ENCODE measurements at places on chromosomes 13 and 19.
A peak's percentile ranks its signal among the peaks of the same experiment; 100 is the strongest.

- no peak for DNase-seq
Measured at GRCh38 chr19:10299545-10300458, 9.8 kb downstream of the ZGLP1 start.

GRCh38 chr19:50520822-50521465 lies 7.2 kb upstream of the ASPDH start:
- no peak for DNase-seq

GRCh38 chr13:34730961-34731360 lies 211.1 kb upstream of the NBEA start:
- DNase-seq: no peak

- no peak for DNase-seq
Measured at GRCh38 chr13:102333320-102334198, 68.3 kb downstream of the FGF14 start.

DNA sequence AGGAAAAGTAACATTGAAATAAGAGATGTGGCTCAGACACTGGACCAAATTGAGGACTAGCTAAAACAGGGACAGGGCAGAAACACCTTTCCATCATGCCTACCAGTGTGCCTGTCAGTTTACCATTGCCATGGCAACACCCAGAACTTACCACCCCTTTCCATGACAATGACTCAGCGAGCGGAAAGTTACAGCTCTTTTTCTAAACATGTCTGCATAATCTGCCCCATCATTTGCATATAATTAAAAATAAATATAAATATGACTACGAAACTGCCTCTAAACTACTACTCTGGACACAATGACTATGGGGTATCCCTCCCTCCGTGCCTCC lies 96.0 kb downstream of the UBL3 start:
- peak; percentile 20 for DNase-seq

DNA sequence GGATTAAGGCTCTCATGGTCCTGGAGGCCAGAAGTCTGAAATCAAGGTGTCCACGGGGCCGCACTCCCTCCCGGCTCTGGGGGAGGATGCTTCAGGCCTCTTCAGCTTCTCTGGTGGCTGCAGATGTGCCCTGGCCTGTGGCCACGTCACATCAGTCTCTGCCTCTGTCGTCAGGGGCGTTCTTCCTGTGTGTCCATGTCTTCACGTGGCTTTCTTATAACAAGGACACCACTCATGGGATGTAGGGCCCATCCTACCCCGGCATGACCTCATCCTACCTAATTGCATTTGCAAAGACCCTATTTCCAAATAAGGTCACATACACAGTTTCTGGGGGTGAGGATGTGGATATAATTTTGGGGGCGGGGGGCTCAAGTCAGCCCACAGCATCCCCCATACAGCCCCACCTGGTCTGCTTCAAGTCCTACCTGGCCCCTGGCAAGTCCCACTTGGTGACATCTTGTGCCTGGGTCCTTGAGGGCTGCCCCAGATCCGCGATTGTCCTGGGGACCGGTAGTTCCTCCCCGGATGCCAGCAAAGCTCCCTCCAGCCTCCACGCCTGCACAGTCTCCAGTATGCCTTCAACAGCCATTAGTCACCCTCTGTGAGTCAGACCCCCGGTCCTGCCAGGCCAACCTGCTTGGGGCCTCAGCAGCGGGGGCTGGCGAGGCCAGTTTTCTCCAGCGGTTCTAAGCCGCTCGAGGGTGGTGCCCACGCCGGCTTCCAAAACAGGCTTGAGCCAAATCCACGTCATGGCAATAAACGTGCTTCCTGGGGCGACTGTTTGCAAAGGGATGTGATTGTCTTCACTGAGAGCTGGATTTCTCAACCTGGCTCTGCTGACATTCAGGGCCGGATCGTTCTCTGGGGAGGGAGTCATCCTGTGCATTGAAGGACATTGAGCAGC lies 32.2 kb downstream of the MYO9B start:
- peak; percentile 98 for DNase-seq

DNA sequence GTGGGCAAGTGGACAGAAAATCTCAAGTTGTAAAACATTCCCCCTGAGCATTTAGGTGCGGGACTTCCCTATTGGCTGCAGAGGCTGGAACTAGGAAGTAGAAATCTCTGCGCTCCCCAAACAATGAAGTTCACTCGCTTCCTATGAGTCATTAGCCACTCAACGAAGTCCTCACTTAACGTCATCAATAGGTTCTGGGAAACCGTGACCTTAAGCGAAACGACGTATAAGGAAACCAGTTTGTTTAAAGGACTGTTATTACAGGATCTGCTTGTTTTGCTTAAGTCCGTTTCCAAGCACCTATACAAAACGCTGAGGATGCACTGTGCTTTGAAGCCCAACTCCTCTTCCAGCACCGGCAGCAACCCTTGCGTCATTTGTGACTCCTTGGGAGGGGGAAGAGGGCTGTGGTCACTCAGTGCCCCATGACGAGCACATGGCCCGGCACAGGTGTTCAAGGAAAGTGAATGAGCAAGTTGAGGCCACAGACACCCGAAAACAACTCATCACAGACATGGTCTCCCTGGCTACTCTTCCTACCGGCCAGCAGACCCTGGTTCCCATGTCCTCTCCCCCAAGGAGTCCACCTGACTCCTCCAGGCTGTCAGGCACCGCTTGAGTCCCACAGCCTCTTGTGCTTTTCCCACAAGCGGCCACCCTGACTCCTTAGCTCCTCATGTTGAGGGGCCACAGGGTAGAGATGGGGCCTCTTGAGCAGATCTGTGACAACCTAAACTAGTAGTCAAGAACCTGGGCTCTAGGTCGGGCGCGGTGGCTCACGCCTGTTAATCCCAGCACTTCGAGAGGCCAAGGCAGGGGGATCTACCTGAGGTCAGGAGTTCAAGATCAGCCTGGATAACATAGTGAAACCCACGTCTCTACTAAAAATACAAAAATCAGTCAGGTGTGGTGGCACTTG lies 4.8 kb downstream of the RPS16 start:
- DNase-seq: no peak

GRCh38 chr19:2775556-2776430 lies 7.3 kb downstream of the SGTA start:
- peak; percentile 2 for DNase-seq

DNA sequence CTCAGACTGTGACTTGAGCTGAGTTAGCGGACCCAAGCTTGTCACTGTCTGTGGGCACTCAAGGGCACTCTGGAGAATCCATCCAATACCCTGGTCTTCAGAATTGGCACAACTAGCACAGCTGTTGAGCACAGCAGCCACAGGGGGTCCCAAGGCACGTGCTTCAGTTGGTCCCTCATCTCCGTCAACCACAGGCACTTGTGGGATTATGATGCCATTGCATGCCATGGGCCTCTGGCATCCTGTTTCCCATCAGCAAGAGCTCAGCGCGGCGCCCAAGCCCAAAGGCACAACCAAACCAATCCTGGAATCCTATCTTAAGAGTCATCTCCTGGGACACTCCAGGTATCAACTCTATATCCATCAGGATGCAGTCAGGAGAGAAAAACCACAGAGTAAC lies 3.7 kb upstream of the B3GNT8 start:
- DNase-seq: no peak

- no peak for DNase-seq
Measured at GRCh38 chr13:87398047-87398446, 273.1 kb upstream of the SLITRK5 start.

DNA sequence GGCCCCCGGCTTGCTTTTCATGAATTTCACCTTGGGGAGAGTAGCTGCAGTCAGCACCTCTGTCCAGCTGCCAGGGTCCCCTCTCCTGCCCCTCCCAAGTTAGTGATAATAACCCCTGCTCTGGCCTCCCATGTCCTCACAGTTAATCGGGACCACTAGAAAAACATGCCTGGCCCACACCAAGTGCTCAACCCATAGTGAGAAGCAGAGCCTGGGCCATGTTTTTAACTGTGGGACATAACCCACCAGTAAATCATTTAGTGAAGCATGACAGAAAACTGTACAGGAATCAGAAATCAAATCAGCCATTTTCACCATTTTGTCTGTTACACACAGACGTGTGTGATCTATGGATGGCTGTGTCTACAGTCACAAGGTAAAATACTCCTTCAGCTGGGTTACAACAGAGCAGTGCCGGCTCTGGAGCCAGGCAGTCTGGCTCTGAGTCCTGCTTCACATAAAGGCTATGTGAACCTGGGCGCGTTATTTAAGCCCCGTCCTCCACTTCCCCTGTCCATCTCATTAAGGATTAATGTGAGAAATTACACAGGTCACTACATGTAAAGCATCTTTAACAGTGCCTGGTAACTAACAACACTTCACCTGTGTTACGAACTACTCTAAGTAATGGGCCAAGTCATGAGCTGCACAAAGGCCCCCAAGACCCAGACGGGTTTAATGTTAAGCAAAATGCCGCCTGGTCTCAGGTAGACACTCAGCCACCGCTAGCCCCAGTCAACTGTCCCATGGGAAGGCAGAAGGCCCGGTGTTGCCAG lies 7.6 kb upstream of the ECH1 start:
- DNase-seq: no peak

GRCh38 chr13:22848539-22849052 lies 332.2 kb upstream of the SGCG start:
- no peak for DNase-seq

- no peak for DNase-seq
Measured at GRCh38 chr13:62033934-62034333, 618.3 kb upstream of the PCDH20 start.

- peak; percentile 78 for DNase-seq
Measured at GRCh38 chr13:28494778-28495537, at the start of gene FLT1. Gene FLT1 (minus strand): TSS chr13:28495128. CDS start chr13:28494843, 285 bp downstream.

GRCh38 chr13:48682436-48682835 lies 28.7 kb downstream of the CYSLTR2 start:
- DNase-seq: no peak

- DNase-seq: no peak
Measured at GRCh38 chr19:23481043-23481442, 85.8 kb upstream of the ZNF91 start.

DNA sequence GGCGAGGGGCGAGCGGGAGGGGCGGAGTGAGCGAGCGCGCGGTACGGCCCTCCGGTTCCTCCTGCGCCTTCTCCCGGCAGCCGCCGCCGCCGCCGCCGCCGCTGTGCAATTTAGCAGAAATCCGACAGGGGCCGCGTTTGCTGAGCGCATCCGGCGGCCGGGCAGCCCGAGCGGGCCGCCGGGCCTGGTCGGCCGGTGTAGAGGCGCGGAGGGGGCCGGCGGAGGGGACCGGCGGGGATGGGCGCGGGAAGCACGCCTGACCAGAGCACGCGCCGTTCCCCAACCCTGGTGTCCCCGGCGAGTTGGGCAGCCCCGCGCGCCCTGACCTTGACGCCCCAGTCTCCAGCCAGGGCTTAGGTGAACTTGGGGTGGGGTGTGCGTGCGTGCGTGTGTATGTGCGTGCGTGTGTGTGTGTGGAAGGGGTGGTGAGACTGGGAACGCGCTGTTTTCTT lies 144.5 kb upstream of the ZNF536 start:
- DNase-seq: peak; percentile 89

- no peak for DNase-seq
Measured at GRCh38 chr13:66519259-66519658, 710.9 kb downstream of the PCDH9 start.

GRCh38 chr13:88031980-88032559 lies 360.9 kb downstream of the SLITRK5 start:
- no peak for DNase-seq

DNA sequence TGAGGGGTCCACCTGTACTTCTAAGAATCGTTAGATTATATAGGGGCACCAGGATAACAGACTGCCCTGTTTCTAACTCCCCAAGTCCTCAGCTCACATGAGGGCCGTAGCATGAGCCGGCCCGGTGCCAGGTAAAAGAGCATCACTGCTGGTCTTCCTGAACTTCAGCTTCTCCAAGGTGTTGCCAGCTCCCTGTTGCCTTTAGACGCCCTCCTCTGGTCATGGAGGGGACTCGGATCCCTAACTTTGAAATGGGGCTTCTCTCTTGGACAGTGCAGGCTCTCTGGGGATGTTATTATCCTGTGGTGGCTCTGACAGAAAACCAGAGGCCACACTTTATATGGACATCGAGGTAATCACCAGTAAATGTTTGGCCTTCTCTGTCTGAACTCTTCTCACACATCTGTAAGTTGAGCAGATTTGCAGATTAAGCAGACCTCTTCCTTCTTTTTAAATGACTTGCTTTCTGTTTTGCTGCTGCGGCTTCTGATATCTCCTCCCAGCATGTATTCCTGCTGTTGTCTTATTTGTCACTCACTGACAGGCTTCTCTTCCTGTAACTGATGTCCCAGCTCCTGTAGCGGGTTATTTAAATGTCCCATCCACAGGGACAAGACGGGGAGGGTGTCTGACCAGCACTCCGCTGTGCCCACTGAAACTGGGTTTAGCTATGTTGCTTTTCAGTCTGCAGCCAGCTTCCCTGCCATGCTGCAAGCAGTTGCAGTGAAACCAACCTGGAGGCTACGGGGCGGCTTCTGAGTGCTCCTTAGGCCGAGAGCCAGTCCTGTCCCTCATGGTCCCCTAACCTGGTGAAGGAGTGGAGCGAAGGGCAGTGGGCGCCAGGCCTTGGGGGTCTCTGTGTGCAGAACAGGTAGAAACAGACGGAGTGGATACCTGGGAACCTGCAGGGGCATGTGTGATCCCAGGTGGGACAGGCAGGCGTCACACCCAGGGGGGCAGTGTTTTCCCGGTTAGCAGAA lies 39.2 kb downstream of the TSSK6 start:
- DNase-seq: no peak

- no peak for DNase-seq
Measured at GRCh38 chr19:17654993-17655392, 33.2 kb downstream of the UNC13A start.

- DNase-seq: no peak
Measured at GRCh38 chr19:2051773-2052704, 995 bp upstream of the MKNK2 start.

- no peak for DNase-seq
Measured at GRCh38 chr19:8150998-8151766, 1.8 kb upstream of the FBN3 start.

- no peak for DNase-seq
Measured at GRCh38 chr19:39834287-39834841, 402 bp upstream of the DYRK1B start.

- DNase-seq: no peak
Measured at GRCh38 chr13:85657942-85658341, 141.3 kb downstream of the SLITRK6 start.

DNA sequence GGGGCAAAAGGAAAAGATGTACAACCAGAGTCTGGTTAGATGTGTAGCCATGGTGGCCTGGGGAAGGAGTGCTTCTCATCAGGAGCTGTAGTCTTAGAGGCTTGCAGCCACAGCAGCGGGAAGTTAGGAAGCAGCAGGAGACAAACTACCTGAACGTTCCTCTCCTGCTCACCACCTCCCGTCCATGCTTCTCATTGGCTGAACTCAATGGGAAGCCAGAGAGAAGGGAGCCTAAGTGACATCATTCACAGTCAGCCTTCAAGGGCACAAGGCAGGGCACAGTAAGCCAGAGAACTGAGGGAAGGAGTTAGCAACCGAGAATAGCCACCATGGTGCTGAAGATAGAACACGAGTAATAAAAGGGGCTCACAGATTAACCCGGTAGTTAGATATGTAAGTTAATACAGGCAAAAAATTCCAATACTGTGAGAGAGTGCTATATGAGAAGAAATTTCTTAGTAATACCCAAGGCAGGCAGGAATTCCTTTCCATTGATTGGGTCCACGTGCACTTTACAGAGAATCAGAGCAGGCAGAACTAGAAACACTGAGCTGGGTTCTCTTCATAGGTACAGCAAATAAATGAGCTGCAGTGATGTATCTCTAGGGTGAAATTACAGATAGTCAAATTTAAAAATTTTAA lies 391.5 kb upstream of the DACH1 start:
- DNase-seq: peak; percentile 2

- no peak for DNase-seq
Measured at GRCh38 chr13:33728271-33729037, 89.5 kb upstream of the RFC3 start.

- no peak for DNase-seq
Measured at GRCh38 chr13:111461445-111462149, 141.2 kb downstream of the TEX29 start.
